ENCODE measurements at places on chromosomes 13 and 19. TPM values are rescaled to one million over a fixed set of nuclear protein-coding genes. Genes with fewer than 3 reads are reported as not detected.

DNA sequence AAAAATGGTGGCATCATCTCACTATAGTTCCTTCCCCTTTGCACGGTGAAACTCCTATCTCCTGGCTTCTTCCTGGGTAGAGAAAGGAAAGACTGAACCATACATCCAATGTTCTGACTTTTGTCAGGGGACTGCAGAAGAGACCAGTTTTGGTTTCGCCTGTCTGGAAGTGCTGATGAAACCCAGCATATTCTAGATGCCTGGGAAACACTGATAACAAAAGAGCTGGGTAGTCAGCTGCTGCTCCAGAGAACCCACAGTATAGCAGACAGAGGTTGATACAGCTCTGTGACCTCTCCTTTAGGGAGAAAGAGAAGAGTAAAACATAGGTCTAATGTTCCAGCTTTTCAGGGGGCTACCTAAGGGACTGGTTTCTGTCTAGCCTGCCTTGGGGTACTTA, 695.3 kb downstream of the DIAPH3 start:
- H3K36me3 ChIP-seq = no peaks in the 10 kb centered on the region
- no peaks in the 10 kb centered on the region for H3K27me3 ChIP-seq
- DNase-seq = no peak
- H3K4me1 ChIP-seq = peaks cover 5% of the 10 kb centered on the region
- no peak overlapping the region for H3K27ac ChIP-seq

DNA sequence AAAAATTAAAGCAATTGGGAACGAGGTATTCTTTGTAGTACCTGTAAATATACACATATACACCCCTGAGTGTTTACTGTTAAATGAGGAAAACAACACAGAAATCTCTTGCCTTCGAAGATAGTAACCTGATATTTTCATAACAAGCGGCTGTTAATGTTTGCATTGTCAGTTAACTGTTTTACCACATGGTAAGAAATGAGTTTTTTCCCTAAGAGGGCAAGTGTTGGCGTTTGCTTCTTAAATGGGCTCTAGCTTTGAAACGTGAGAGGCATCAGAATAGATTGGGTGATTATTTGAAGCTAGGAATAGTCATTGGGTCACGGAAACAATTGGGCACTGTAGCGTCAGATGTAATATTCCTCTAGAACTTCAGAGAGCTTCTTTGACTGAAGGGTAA, 22.0 kb upstream of the UPF3A start:
- no peaks in the 10 kb centered on the region for H3K27me3 ChIP-seq
- H3K4me3 ChIP-seq = no peak overlapping the region
- H3K4me1 ChIP-seq = no peaks in the 10 kb centered on the region
- DNase-seq = no peak

DNA sequence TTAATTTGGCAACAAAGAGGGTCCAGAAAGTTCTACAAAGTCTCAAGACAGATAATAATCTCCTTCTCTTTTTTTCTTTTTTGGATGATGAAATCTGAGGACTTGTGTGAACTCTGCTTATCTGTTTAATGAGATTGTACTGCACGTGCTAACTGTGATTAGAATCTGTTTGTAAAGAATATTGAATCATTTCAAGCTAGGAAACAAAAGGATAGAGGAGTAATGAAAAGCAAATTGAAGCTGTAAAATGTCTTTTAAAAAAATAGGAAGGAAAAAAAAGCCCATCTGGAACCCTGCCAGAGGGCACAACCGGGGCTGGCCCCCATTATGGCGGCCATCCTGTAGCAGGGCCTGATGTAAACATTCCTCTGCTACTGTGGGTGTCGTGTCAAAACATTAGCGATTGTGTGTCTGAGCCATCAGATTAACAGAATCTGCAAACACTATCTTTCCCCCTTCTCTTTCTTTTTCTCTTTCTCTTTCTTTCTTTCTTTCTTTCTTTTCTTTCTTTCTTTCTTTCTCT, 83.0 kb downstream of the FLT1 start:
- no peaks in the 10 kb centered on the region for H3K27me3 ChIP-seq
- peak overlapping the region; percentile 97 for H3K27ac ChIP-seq
- H3K36me3 ChIP-seq = no peaks in the 10 kb centered on the region

DNA sequence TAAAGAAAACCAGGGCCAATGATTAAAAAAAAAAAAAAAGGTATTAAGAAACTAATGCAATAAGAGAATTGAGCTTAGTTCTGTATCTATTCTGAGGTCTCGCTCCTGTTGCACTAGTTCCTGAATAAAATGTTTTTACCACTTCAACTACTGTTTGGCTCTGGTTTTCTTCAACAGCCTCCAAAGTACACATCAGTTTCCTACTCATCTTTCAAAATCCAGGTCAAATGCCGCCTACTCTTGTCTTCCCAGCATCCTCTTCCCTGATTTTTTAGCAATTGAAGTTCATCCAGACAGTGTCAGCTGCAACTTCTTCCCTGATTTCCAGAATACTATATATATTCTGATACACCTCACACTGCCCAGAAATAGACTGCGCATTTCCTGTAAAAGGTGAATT, 1.4 kb upstream of the RCBTB1 start:
- H3K4me1 ChIP-seq = peaks cover 16% of the 10 kb centered on the region
- H3K27me3 ChIP-seq = no peaks in the 10 kb centered on the region
- DNase-seq = no peak
- no peak overlapping the region for H3K27ac ChIP-seq
- H3K36me3 ChIP-seq = no peaks in the 10 kb centered on the region

- no peak for DNase-seq
- H3K4me1 ChIP-seq = no peaks in the 10 kb centered on the region
- no peaks in the 10 kb centered on the region for H3K27me3 ChIP-seq
- H3K36me3 ChIP-seq = no peaks in the 10 kb centered on the region
- H3K4me3 ChIP-seq = no peak overlapping the region
Observed at GRCh38 chr13:38900188-38900587, 90.4 kb downstream of the STOML3 start.

- DNase-seq = peak; percentile 77
- H3K4me3 ChIP-seq = no peak overlapping the region
- H3K36me3 ChIP-seq = no peaks in the 10 kb centered on the region
- peaks cover 92% of the 10 kb centered on the region for H3K4me1 ChIP-seq
- no peaks in the 10 kb centered on the region for H3K27me3 ChIP-seq
Observed at GRCh38 chr13:110262508-110263291, 44.3 kb downstream of the COL4A1 start.

DNA sequence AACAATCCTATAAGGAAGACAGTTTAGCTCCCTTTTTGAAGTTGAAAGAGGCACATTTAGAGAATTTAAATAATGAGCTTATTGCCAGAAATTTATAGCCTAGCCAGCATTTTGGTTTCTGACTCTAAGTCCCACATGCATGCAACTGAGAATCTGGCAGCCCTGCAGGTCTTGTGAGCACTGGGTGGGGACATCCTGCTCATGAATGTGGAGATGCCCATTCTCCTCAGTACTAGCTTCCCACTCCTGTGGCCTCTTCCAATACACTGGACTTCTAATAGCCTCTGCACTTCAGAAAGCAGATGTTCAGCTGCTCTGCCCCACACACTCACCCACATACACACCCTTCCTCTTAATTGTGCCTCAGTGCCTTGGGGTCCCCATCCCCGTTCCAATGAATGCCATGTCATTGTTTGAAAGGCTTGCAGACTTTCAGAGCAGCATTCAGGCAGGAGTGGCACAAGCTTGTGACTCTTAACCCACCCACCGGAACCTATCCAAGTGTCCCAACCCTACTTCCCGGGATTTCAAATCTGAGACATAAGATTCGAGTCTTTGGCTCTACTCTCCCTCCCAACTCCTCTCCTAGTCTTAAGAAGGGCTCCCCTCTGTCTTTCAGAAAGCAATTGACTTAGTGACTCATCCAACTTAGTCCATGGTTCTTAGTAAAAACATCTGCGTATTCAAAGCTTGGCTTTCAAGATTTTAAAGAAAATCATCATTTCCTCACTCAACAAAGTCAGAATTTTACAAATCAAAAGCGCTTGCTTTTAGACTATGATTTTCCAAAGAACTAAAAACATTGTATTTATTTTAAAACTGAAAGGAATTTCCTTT, 80.0 kb upstream of the FREM2 start:
- no peak overlapping the region for H3K27ac ChIP-seq
- DNase-seq = no peak
- no peak overlapping the region for H3K4me3 ChIP-seq
- no peaks in the 10 kb centered on the region for H3K36me3 ChIP-seq

Gene ZNF492
- not detected for total RNA-seq

Gene HCN2
- 0.37 TPM for total RNA-seq

Gene PABPC3
- 0.18 TPM for total RNA-seq

Gene ZNF154
- total RNA-seq = 2.0 TPM

Gene SCAMP4
- 72.2 TPM for total RNA-seq

Gene ALOX5AP
- not detected for total RNA-seq

Measured in endothelial cell of umbilical vein (primary cell).